Myocyte (in vitro differentiated cells): ENCODE measurements at places on chromosomes 6 and 20.

DNA sequence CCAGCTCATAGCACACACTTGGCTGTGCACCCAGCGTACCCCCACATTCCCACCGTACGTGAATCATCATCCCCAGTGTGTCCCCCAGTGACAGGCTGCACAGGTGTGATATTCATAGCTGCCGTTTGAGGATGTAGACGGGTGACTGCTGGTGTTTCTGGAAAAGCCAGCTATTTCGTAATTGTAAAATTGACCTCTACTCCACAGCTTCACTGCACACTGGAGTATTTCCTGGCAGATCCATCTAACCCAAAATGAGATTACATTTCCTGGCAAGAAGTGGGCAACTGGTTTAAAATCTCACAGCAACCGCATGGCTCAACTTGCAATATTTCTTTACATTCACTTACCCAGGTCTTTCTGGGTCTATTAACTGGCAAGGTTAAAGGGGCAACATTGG lies 30.3 kb downstream of the CD83 start:
- no peak for DNase-seq

DNA sequence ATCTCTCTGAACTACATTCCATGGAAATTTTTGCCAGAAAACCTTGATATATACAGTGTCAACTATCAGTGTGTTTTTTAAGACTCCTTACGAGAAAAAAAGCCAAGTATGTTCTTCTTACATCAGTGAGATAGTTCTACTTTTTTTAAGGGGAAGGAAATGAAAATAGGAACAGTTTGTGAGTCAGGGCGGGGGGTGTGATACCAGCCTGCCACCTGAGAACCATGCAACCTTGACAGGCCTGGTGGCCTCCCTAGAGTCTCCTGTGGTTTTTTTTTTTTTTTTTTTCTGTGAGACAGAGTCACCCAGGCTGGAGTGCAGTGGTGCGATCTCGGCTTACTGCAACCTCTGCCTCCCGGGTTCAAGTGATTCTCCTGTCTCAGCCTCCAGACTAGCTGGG lies 96.3 kb upstream of the GCM1 start:
- DNase-seq: no peak

DNA sequence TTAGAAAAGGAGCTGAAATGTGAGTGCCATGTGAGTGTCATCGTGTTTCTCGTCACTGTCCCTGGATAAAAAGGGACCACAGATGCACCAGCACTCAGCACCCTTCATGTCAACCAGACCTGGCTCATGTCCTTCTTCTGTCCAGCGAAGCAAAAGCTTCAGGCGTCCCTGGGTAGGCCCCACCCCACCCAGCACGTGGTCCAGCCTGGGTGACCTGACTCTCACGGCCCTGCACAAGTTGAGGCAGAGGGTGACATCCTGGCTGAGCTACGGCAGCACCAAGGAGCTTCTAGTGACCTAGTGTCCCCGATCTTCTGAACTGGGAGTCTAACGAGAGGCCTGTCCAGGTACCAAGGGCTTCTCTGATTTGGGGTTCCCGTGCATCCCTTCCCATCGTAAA lies 37.8 kb downstream of the PSMG4 start:
- DNase-seq: no peak

DNA sequence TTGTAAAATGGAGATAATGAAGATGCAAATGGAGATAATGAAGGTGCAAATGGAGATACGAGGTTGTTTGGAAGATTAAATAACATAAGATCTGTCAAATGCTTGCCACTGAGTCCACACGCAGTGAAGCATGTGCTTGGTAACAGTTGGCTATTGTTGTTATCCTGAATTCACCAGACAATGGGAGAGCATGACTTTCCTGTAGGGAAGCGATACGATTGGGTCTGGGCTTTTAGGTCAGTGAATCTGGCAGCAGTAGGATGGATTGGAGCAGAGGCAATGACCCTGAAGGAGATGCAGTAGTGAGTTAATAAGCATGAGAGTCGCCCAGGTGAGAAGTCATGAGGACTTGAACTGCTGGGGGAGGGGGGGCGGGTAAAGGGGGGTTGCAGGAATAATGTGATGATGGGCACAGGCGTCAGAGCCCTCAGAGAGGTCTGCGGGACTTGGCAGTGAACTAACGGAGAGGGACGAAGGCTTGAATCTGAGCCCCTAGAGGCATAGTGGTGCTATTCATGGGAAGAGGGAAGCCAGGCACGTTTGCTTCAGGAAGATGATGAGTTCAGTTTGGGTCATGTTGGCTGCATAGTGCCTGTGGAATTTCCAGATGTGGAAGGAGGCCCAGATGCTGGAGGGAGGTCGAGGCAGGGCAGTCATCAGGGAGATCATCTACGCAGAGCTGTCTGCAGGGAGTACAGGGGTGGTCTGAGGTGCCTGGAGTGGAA lies 55.4 kb downstream of the ZDHHC14 start:
- no peak for DNase-seq

DNA sequence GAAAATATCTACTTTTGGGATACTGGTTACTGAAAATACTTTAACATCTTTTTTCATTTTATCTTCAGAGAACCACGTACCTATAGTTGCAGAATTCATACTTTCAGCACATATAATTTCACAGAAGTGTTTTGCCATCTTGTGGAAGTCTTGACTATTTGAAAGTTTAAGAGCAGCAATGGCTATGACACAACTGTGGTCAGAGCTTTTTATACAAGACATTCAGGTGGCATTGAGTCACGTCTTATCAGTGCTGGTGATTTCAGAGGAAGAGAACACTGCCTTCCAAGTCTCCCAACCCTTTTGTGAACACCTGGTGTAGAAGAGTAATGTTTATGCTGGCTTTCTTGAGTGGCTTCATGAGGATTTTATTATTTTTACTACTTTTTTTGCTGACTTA lies 171.6 kb downstream of the ARID1B start:
- DNase-seq: peak; percentile 73
